ENCODE measurements at places on chromosomes 1 and 21. TPM values are rescaled to one million over a fixed set of nuclear protein-coding genes. Genes with fewer than 3 reads are reported as not detected.

The SLC45A1 gene
- 0.64 TPM for polyA plus RNA-seq

The LEFTY2 gene
- 0.21 TPM for polyA plus RNA-seq

The RPE65 gene
- polyA plus RNA-seq: not detected

GRCh38 chr1:214993419-214993818 lies 89.1 kb upstream of the KCNK2 start:
- H3K4me1 ChIP-seq: no peaks in the 10 kb centered on the region
- no peak overlapping the region for H3K27ac ChIP-seq
- DNase-seq: no peak
- H3K27me3 ChIP-seq: no peaks in the 10 kb centered on the region

GRCh38 chr1:244010703-244011123 lies 40.4 kb upstream of the ZBTB18 start:
- no peak overlapping the region for H3K4me3 ChIP-seq
- DNase-seq: no peak
- no peak overlapping the region for H3K27ac ChIP-seq

DNA sequence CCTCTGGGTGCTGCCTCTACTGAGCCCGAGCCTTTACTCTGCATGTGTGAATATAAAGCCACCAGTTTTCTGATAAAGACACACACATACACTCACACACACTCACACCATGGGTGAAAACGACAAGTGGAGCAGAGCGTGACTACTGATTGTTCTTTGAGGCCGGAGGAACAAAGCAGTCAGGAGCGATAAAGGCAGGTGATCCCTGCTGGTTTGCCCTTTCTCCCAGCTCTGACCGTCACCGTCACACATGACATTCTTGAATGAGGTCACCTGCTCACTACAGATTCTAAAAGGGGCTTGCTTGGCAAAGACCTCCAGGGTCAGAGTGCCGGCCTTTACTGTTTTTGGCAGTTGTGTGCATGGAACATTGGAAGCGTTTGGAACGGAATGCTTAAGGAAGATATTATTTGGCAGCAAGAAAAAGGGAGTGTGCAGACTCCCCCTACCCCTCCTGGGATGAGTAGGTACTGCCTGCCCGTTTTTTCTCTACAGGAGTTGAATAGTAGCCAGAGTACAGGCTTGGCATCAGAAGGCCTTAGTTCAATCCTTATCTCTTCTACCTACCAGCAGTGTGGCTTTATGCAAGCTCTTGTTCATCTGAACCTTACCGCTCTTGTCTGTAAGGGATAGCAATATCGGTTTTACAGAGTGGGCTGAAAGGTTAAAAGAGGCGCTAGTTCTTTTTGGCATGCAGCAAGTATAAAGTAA lies 79.7 kb downstream of the PBX1 start:
- no peaks in the 10 kb centered on the region for H3K4me1 ChIP-seq
- no peaks in the 10 kb centered on the region for H3K36me3 ChIP-seq
- H3K27ac ChIP-seq: no peak overlapping the region
- no peaks in the 10 kb centered on the region for H3K27me3 ChIP-seq
